ENCODE measurements at places on chromosomes 12 and 14.
A peak's percentile ranks its signal among the peaks of the same experiment; 100 is the strongest.

- H3K4me3 ChIP-seq, result no peak overlapping the region
- no peaks in the 10 kb centered on the region for H3K4me1 ChIP-seq
- no peak for DNase-seq
- H3K36me3 ChIP-seq, result no peaks in the 10 kb centered on the region
- H3K27ac ChIP-seq, result no peak overlapping the region
Observed at GRCh38 chr14:29548948-29549370, 378.7 kb downstream of the PRKD1 start.

GRCh38 chr12:63325757-63326156 is 174.8 kb upstream of the AVPR1A start:
- DNase-seq, result no peak
- H3K4me1 ChIP-seq, result no peaks in the 10 kb centered on the region
- no peak overlapping the region for H3K4me3 ChIP-seq
- H3K27me3 ChIP-seq, result no peaks in the 10 kb centered on the region

- H3K4me1 ChIP-seq, result peaks cover 39% of the 10 kb centered on the region
- no peak for DNase-seq
- H3K27me3 ChIP-seq, result no peaks in the 10 kb centered on the region
- H3K36me3 ChIP-seq, result peaks cover 47% of the 10 kb centered on the region
Observed at GRCh38 chr12:50017641-50018040, 7.7 kb downstream of the RACGAP1 start.

GRCh38 chr12:43278541-43278832 is 273.5 kb downstream of the ADAMTS20 start:
- H3K27ac ChIP-seq, result no peak overlapping the region
- H3K4me1 ChIP-seq, result no peaks in the 10 kb centered on the region
- no peak overlapping the region for H3K4me3 ChIP-seq
- DNase-seq, result no peak
- H3K36me3 ChIP-seq, result no peaks in the 10 kb centered on the region

- no peak overlapping the region for H3K4me3 ChIP-seq
- H3K27ac ChIP-seq, result no peak overlapping the region
- no peaks in the 10 kb centered on the region for H3K4me1 ChIP-seq
- H3K36me3 ChIP-seq, result no peaks in the 10 kb centered on the region
- H3K27me3 ChIP-seq, result no peaks in the 10 kb centered on the region
Observed at GRCh38 chr14:85233756-85234155, 296.2 kb upstream of the FLRT2 start.

- peaks cover 94% of the 10 kb centered on the region for H3K4me1 ChIP-seq
- peak; percentile 48 for DNase-seq
- H3K27ac ChIP-seq, result peak overlapping the region; percentile 99
- peaks cover 90% of the 10 kb centered on the region for H3K36me3 ChIP-seq
Observed at GRCh38 chr14:22549324-22549962, 39.6 kb downstream of the DAD1 start.

DNA sequence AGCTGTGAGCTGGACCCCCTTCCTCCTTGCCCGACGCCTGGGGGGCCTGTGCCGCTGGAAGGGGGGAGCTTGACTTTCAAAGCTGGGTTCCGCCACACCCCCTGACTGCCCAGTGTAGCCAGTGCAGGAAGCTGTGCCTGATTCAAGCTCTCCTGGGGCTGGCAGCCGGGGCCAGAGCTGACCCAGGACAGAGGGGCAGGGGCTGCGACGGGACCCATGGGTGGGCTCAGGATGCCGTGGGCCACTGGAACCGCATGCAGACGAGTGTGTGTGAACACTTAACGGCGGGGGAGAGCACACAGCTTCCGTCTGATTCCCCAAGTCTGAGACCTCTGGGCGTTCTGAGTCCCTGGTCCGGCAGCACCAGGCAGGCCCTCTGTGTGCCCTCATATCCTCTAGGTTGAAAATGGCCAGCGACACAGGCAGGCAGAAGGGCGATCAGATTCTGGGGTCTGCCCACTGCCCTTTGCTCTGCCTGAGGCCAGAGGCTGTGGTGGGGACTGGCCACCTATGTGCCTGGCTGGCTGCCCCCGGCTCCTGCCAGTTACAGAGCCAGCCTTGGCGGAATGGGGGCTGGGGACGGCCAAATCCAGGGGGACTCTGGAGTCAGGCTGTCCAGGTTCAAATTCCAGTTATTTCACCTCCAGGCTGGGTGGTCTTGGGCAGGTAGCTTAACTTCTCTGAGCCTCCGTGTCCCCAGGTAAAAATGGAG is 54.0 kb downstream of the CYP46A1 start:
- H3K4me3 ChIP-seq, result no peak overlapping the region
- no peak overlapping the region for H3K27ac ChIP-seq
- peaks cover 22% of the 10 kb centered on the region for H3K27me3 ChIP-seq

DNA sequence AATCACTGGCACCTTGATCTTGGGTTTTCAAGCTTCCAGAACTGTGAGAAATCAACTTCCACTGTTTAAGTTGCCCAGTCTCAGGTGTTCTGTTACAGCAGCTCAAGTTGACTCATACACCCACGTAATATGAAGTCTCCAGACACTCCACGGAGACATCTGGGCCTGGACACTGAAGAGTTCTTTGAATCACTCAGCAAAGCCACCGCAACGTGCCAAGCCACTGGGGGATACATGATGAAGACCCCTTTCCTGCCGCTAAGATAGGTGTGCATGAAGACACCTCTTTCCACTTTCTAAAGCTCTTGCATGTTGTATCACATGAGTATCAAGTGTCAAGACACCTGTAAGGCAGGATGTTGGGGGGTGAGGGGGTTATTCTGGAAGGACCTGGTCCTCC is 311.7 kb upstream of the RTL1 start:
- peak; percentile 26 for DNase-seq
- H3K27me3 ChIP-seq, result no peaks in the 10 kb centered on the region
- H3K36me3 ChIP-seq, result no peaks in the 10 kb centered on the region
- H3K27ac ChIP-seq, result no peak overlapping the region
- no peaks in the 10 kb centered on the region for H3K4me1 ChIP-seq
- no peak overlapping the region for H3K4me3 ChIP-seq

DNA sequence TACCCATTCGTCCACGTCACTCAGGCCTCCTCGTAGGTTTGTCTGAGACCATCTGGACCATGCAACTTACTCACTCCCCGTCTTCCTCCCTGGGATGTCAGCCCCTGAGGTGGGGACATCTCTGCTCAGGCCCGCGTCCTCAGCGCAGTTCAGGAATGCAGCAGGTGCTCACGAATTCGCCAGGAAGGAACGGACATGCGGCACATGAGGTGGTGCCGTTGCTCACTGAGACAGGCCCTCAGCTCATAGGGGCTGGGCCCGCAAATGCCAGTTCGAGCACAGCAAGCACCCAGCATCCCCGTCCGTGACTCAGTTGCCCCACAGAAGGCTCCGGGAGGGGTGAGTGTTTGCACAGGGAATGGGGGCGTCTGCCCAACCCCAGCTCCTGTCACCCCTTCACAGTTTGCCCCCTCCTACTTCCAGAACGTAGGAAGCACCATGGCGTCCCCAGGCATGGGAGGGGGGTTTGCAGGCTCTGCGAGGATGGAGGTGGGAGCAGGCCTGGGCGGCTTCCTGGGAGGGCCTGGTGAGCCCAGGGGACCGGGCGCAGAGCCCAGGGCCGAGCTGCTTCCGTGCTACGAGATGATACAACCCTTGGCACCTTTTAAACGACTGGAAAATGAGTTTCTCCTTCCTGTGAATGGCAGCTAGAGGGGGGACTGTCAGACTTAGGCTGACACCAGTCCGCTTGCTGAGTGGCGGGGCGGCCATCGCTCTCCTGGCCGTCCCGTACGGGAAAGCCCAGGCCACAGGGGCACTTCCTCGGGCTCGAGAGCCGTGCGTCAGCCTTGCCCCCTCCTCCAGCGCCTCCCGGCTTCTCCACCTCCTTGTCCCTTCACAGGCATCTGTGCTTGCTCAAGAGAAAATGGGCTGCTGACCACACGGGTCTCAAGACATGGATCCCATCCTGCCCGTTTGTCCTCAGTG is 6.9 kb downstream of the GALNT9 start:
- H3K4me3 ChIP-seq, result no peak overlapping the region
- H3K4me1 ChIP-seq, result no peaks in the 10 kb centered on the region
- DNase-seq, result no peak
- H3K27me3 ChIP-seq, result peaks cover 25% of the 10 kb centered on the region
- no peak overlapping the region for H3K27ac ChIP-seq

- H3K4me1 ChIP-seq, result no peaks in the 10 kb centered on the region
- H3K4me3 ChIP-seq, result no peak overlapping the region
- DNase-seq, result peak; percentile 15
- H3K36me3 ChIP-seq, result peaks cover 3% of the 10 kb centered on the region
- H3K27me3 ChIP-seq, result no peaks in the 10 kb centered on the region
Observed at GRCh38 chr12:34398706-34399630, 376.7 kb downstream of the ALG10 start.

GRCh38 chr14:89351516-89352404 is 65.3 kb downstream of the FOXN3 start:
- H3K4me3 ChIP-seq, result peak overlapping the region; percentile 58
- peak overlapping the region; percentile 90 for H3K27ac ChIP-seq
- peak; percentile 64 for DNase-seq
- H3K27me3 ChIP-seq, result no peaks in the 10 kb centered on the region

- H3K27ac ChIP-seq, result no peak overlapping the region
- H3K4me1 ChIP-seq, result no peaks in the 10 kb centered on the region
- H3K36me3 ChIP-seq, result no peaks in the 10 kb centered on the region
- no peak overlapping the region for H3K4me3 ChIP-seq
- DNase-seq, result no peak
- peaks cover 14% of the 10 kb centered on the region for H3K27me3 ChIP-seq
Observed at GRCh38 chr12:31245822-31246469, 80.0 kb downstream of the SINHCAF start.

DNA sequence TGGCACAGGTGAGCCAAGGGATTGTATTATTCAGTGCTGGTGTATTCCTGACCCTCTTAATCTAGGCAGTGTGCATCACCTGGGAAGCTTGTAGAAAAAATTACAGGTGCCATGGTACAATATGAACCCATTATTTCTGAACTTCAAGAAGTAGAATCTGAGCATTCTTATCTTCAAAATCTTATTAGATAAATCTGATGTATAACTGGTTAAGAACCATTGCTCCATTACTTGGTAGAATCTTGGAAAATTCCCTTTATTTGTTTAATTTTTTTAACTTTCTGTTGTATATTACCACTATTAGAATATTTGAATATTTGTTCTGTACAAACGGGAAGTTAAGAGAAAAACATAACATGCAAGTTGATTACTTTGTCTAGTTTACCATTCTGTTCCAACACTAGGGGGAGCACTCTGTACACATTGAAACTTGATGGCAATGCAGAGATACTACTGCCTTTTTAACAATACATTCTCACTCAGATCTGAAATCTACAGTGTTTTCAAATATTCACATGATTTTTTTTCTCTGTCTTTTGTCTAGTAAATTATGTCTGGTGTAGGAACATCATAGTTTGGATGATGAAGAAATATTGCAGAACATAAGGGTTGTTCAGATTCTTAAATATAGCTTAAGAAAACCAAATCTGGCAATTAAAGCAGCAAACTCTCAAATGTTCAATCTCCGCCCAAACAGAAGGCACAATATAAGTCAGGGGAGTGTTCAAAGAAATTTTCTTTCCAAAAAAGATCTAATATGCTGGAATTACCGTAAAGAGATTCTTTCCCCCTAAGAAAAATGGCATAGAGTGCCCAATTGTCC is 196.6 kb downstream of the PCNX1 start:
- no peak for DNase-seq
- no peak overlapping the region for H3K27ac ChIP-seq
- H3K4me3 ChIP-seq, result no peak overlapping the region
- H3K27me3 ChIP-seq, result no peaks in the 10 kb centered on the region
- peaks cover 3% of the 10 kb centered on the region for H3K4me1 ChIP-seq

DNA sequence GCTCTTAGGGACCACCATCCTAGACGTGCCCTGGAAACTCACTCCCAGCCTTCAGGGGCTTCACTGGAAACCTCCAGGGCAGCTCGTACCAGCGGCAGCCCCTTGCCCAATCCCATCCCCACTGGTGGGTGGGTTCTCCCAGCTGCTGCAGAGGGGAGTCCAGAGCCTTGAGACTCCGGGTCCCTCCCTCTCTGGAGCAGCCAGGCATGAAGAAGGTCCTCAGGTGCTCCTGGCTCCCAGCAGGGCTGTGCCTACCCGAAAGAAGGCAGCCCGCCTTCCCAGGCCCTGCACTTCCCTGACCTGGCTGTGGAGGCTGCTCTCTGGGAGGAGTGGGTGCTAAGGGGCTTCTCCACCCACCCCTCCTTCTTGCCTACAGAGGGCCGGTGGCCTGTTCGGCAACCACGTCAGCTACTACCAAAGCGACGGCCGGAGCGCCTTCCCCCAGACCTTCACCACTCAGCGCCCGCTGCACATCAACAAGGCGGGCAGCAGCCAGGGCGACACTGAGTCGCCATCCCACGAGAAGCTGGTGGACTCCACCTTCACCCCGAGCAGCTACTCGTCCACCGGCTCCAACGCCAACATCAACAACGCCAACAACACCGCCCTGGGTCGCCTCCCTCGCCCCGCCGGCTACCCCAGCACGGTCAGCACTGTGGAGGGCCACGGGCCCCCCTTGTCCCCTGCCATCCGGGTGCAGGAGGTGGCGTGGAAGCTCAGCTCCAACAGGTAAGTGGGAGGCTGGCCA is 115.5 kb upstream of the FKBP4 start:
- H3K27ac ChIP-seq, result no peak overlapping the region
- no peak for DNase-seq
- H3K36me3 ChIP-seq, result peaks cover 2% of the 10 kb centered on the region
- no peak overlapping the region for H3K4me3 ChIP-seq
- no peaks in the 10 kb centered on the region for H3K27me3 ChIP-seq
- H3K4me1 ChIP-seq, result peaks cover 2% of the 10 kb centered on the region

GRCh38 chr14:81430235-81430634 is 30.1 kb upstream of the STON2 start:
- no peak for DNase-seq
- H3K4me3 ChIP-seq, result no peak overlapping the region
- peaks cover 63% of the 10 kb centered on the region for H3K27me3 ChIP-seq
- peaks cover under 1% of the 10 kb centered on the region for H3K4me1 ChIP-seq
- H3K27ac ChIP-seq, result no peak overlapping the region

- H3K4me1 ChIP-seq, result no peaks in the 10 kb centered on the region
- H3K27me3 ChIP-seq, result no peaks in the 10 kb centered on the region
- no peaks in the 10 kb centered on the region for H3K36me3 ChIP-seq
- no peak overlapping the region for H3K27ac ChIP-seq
- H3K4me3 ChIP-seq, result no peak overlapping the region
Observed at GRCh38 chr12:32418221-32418620, 18.9 kb downstream of the FGD4 start.

DNA sequence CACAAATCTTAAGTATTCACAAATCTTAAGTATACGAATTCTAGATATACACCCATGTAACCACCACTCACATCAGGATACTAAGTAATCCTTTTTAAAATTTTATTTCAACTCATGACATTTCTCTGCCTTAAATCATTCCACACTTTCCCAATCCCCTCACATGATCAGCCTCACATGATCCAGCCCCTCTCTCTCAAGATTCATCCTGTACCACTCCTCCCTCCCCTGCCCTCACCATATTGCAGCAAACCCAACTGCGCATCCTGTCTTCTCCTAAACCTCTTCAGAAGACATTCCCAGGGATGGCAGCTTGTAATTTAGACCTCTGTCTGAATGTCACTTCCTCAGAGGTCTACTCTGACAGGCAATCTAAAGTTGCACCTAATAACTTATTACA is 1.7 kb upstream of the EIF4B start:
- peaks cover 20% of the 10 kb centered on the region for H3K36me3 ChIP-seq
- H3K27me3 ChIP-seq, result peaks cover 5% of the 10 kb centered on the region
- peaks cover 37% of the 10 kb centered on the region for H3K4me1 ChIP-seq
